ENCODE measurements at places on chromosomes 3 and 15. TPM values are rescaled to one million over a fixed set of nuclear protein-coding genes. Genes with fewer than 3 reads are reported as not detected.

- DNase-seq: no peak
Observed at GRCh38 chr15:70589221-70589620, 174.1 kb downstream of the UACA start.

GRCh38 chr3:95265129-95265528 lies 1202.3 kb downstream of the NSUN3 start:
- no peak for DNase-seq

GRCh38 chr15:76209523-76209922 lies 101.7 kb downstream of the ETFA start:
- no peak for DNase-seq

- DNase-seq: no peak
Observed at GRCh38 chr3:65712140-65712539, 326.6 kb downstream of the MAGI1 start.

DNA sequence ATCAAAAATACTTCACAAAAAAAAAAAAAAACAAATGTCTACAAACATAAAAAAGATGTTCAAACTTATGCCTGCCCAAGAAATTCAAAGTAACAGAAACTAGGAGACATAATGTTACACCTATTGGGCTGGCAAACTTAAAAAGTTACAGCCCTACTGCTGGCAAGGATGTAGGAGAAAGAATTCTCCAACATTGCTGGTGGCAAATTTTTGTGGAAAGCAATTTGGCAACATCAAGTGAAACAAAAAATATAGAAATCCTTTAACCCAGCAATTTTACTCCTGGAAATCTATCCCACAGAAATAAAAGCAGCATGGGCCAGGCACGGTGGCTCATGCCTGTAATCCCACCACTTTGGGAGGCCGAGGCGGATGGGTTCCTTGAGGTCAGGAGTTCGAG lies 73.2 kb downstream of the STAG1 start:
- no peak for DNase-seq

- DNase-seq: no peak
Observed at GRCh38 chr15:68812069-68812468, 8.6 kb downstream of the ANP32A start.

GRCh38 chr3:143977341-143978262 lies 6.0 kb downstream of the DIPK2A start:
- no peak for DNase-seq

DNA sequence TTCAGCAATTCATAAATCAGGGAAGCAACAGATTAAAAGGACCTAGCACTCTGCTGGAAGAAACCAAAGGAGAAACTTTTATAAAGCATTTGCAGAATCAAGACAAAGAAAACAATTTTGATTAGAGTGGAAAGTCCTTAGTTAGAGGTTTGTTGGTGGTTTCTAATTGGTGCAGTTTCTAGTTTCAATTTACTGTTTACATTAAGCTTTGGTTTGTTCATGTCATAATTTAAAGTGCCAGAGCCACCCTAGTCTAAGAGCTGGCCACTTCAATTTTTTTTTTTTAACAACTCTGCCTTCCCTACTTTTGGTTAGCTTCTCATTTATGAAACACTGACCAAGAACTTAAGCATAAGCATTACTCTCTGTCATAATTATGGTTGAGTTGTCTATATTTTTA lies 1428.2 kb upstream of the GBE1 start:
- DNase-seq: no peak

- DNase-seq: no peak
Observed at GRCh38 chr15:32723171-32723948, 5.6 kb downstream of the GREM1 start.

DNA sequence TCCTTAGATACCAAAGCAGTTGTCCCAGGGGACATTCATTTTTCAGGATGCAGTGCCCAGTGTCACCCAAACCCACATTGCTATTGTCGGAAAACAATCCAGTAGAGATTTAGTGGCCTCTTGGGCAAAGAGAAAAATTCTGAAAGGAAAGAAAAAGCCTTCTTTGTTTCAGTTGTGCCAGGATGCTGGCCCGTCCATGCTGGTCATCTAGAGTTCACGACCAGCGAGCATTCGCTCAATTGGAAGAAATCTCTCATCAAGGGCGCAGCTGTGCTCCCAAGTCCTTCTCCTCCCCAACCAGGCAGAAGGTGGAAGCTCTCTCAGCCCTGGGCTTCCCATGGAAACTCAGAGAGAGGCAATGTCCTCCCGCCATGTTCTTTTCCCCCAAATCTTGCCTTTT lies 123.7 kb downstream of the MTHFS start:
- no peak for DNase-seq

DNA sequence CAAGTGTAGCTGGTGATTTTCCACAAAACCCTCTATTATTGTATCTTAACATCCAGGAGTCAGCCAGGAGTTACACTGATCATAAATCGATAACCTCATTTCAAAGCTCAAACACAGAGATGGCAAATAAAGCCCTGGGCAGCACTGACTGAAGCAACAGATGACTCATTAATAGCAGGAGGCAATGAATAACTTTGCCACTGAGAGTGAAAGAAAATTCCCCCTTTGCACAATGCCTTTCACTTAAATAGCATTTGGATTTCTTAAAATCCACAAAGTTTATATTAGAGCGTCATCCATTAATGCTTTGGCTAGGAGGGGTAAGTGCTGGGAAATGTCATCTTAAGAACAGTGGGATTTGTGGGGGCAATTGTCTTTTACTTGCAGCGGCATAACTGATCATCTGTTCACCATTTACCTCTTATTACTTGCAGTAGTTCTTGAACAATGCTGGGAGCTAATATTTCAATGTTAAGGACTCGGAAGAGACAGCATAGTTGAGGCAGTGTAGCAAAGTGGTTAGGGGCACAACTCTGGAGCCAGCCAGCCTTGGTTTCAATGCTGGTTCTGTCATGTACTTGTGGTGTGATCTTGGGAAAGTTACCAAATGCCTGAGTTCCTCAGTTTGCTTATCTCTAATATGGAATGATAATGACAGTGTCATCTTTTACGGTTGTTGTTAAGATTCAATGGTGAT lies 630.4 kb upstream of the TBL1XR1 start:
- no peak for DNase-seq

GRCh38 chr3:111799951-111800350 lies 59.1 kb upstream of the PHLDB2 start:
- DNase-seq: no peak

DNA sequence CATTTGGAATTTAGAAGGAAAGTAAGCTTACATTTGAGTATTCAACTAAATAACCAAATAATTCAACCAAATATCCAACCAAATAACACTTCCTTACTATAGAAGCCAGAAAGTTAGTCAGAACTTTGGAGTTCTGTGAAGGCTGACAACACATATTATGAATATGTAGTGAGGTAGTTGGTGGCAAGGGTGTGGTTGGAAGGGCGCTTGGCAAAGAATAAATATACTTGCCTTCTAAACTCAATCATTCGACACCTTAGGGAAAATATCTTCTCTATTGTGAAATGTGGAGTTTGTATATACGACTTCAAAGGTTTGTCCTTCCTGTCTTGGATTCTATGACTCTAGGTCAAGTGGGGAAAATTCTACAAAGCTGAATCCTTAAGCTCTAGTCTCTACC lies 111.7 kb upstream of the OSTN start:
- DNase-seq: no peak

EPM2AIP1 gene
- total RNA-seq: 22.9 TPM

RTP1 gene
- total RNA-seq: not detected

PRC1 gene
- total RNA-seq: 8.1 TPM
